ENCODE measurements at places on chromosomes 3 and 15.

GRCh38 chr3:172357850-172358754 lies 90.2 kb downstream of the GHSR start:
- DNase-seq: no peak

DNA sequence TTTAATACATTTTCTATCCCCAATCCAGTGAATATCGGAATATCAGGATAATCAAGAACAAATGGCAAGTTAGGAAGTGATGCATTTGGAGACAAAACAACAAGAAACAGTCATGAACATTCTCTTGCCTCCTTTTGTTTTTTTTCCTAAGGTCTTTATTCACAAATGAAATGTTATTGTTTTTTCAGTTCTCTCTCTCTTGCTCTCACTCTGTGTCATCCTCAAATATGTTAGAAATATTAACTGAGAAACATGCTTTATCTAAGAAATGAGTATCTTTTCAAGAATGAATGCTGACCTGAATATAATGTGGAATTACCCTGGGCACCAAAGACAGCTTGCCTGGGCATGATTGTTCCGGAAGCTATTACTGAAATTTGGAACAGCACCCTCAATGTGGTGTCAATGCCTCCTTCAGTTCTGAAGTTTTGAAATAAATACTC lies 51.3 kb downstream of the RBMS3 start:
- no peak for DNase-seq

GRCh38 chr15:51600114-51600513 lies 22.5 kb downstream of the DMXL2 start:
- no peak for DNase-seq

GRCh38 chr3:102536456-102536855 lies 101.6 kb downstream of the ZPLD1 start:
- DNase-seq: peak; percentile 27

GRCh38 chr3:149375501-149376196 lies 1.8 kb downstream of the TM4SF1 start:
- DNase-seq: no peak

- DNase-seq: no peak
Observed at GRCh38 chr3:152362086-152362485, 93.4 kb downstream of the MBNL1 start.

- no peak for DNase-seq
Observed at GRCh38 chr3:111947231-111947630, 31.6 kb upstream of the ABHD10 start.
